ENCODE measurements at places on chromosomes 3 and 15. TPM values are rescaled to one million over a fixed set of nuclear protein-coding genes. Genes with fewer than 3 reads are reported as not detected.

The GHSR gene
- total RNA-seq = not detected

The ROPN1 gene
- total RNA-seq = not detected

The DCUN1D1 gene
- total RNA-seq = 35.0 TPM

The EFCAB12 gene
- total RNA-seq = under 0.01 TPM

The GP5 gene
- 0.22 TPM for total RNA-seq

The SUCNR1 gene
- total RNA-seq = not detected

The VGLL3 gene
- 0.17 TPM for total RNA-seq

The TF gene
- 0.33 TPM for total RNA-seq

The HERC2 gene
- 49.8 TPM for total RNA-seq

The GADL1 gene
- total RNA-seq = under 0.01 TPM

Data from dermis lymphatic vessel endothelial cell (primary cell).